A673 (cell line): ENCODE measurements at places on chromosomes 1 and 21. TPM values are rescaled to one million over a fixed set of nuclear protein-coding genes. Genes with fewer than 3 reads are reported as not detected.

SLC45A1 gene
- 0.52 and 0.82 TPM in 2 replicates for total RNA-seq

- H3K4me3 ChIP-seq, result no peak overlapping the region
- no peak overlapping the region for H3K27ac ChIP-seq
- no peak for DNase-seq
- H3K36me3 ChIP-seq, result no peaks in the 10 kb centered on the region
- H3K27me3 ChIP-seq, result peaks cover 37% of the 10 kb centered on the region
These were observed 18.8 kb upstream of the ACTRT2 start for GRCh38 chr1:3002349-3003038.

- DNase-seq, result no peak
- H3K27me3 ChIP-seq, result no peaks in the 10 kb centered on the region
- no peak overlapping the region for H3K27ac ChIP-seq
- no peak overlapping the region for H3K4me3 ChIP-seq
These were observed 893.4 kb upstream of the ADGRL4 start for GRCh38 chr1:79899914-79900313.

TTLL10 gene
- not detected in 2 replicates for total RNA-seq

DNA sequence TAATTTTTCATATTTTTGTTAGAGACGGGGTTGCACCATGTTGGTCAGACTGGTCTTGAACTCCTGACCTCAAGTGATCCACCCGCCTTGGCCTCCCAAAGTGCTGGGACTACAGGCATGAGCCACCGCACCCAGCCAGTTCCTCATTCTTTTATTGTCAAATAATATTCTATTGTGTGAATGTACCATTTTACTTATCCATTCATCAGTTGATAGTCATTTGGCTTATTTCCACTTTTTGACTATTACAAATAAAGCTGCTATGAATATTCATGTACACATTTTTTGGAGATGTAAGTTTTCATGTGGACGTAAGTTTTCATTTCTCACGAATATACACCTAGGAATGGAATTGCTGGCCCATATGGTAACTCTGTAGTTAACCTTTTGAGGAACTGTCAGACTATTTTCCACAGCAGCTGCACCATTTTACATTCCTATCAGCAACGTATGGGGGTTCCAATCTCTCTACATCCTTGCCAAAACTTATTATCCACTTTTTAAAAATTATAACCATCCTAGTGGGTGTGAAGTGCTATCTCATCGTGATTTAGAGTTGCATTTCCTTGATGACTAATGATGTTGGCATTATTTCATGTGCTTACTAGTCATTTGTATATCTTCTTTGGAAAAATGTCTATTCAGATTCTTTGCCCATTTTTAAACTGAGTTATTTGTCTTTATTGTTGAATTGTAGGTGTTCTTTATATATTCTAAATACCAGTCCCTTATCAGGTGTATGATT is 12.7 kb downstream of the PACC1 start:
- DNase-seq, result peak; percentile 61
- peaks cover 6% of the 10 kb centered on the region for H3K36me3 ChIP-seq
- H3K27ac ChIP-seq, result no peak overlapping the region
- no peak overlapping the region for H3K4me3 ChIP-seq

GRCh38 chr1:84995484-84996334 is 1.2 kb downstream of the MCOLN2 start:
- DNase-seq, result no peak
- H3K4me1 ChIP-seq, result peaks cover 7% of the 10 kb centered on the region
- H3K4me3 ChIP-seq, result no peak overlapping the region
- H3K27me3 ChIP-seq, result peaks cover 47% of the 10 kb centered on the region
- no peaks in the 10 kb centered on the region for H3K36me3 ChIP-seq
